Right lung (tissue), 10 donors: ENCODE measurements at places on chromosomes 7 and 10. TPM values are rescaled to one million over a fixed set of nuclear protein-coding genes. Genes with fewer than 3 reads are reported as not detected.

The CPA2 gene
- polyA plus RNA-seq = 0.29 TPM

- DNase-seq = no peak
These were observed 29.1 kb downstream of the TMEM130 start for GRCh38 chr7:98840722-98841121.

GRCh38 chr7:99012722-99013121, 131.2 kb downstream of the SMURF1 start:
- DNase-seq = no peak

DNA sequence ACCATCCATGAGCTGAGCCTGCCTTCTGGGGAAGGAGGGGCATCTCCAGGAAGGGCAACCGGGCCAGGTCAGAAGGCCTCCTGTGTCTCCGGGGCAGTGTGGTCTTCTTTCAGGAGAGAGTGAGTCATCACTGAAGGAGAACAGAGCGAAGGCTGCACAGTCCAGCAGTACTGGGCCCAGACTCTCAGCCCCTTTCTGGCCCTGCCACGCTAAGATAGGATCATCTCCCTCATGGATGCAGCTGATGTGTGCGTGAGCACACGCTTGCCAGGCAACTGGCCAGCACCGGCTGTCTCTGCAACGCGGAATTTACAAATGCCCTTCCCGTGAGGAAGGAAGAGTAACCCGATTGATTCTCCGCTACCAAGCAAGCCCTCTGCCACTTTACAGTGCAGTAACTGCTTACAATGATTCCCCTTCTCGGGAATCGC, 328.2 kb downstream of the TNS3 start:
- DNase-seq = peak; percentile 29

DNA sequence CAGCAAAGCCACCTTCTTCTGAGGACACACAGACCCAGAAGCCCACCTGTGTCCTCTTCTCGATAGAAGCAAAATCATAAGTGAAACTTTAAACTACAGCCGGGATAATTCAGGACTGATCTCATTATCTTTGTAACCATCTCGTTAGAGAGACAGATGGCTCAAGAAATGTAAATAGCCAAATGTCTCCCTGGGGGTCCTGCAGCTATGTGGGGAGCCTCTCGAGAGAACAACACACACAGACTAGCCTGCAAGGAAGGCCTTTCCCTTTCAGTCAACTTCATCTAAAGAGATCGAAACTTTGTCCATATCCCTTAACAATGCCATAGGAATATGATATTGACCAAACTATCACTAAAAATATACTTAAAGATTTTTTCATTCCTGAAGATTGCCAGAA, 93.5 kb downstream of the VWC2 start:
- DNase-seq = no peak

The ATG9B gene
- 4.3 TPM for polyA plus RNA-seq
